Lower lobe of right lung (tissue), 2 donors: ENCODE measurements at places on chromosomes 16 and 17. TPM values are rescaled to one million over a fixed set of nuclear protein-coding genes. Genes with fewer than 3 reads are reported as not detected.

The CCDC102A gene
- 12.8 TPM for total RNA-seq

The GFAP gene
- not detected for total RNA-seq

The EPN2 gene
- total RNA-seq = 66.2 TPM

The SP2 gene
- total RNA-seq = 19.4 TPM

DNA sequence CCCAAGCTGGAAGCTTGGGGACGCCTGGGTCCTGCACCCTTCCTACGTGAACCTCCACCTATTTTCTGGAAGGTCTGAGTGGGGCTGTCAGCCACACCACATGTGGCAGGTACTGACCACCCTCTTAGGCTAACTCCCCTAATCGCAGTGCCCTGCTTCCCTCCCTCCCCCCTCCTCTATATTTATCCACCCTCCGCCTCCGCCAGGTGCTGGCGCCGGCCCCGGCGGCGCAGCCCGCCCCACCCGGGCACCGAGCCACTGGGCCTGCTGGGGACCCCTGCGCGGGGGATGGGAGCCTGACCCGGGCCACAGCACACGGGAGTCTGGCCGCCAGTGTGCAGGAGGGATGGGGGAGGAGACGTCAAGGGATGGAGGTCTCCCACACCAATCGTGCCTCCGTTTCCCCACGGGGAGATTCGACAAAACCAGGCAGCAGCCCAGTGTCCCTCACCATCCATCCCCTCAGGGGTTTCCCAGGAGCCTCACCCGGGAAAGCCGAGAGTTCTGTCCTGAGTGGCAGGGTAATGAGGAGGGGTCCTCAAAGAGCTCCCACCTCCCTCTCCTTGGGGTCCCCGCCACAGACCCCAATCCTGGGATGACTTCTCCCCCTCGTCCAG is 1.3 kb downstream of the PLEKHH3 start:
- no peak for DNase-seq
